Activated naive CD4-positive, alpha-beta T cell treated with anti-CD3 and anti-CD28 coated beads for 36 hours (primary cell): ENCODE measurements at places on chromosomes 11 and 22. TPM values are rescaled to one million over a fixed set of nuclear protein-coding genes. Genes with fewer than 3 reads are reported as not detected.

Gene KRTAP5-9
- total RNA-seq, result not detected

Gene C22orf31
- total RNA-seq, result not detected

Gene WNT7B
- not detected for total RNA-seq

Gene PNPLA5
- not detected for total RNA-seq

Gene BRD1
- 27.0 TPM for total RNA-seq

Gene LMO1
- not detected for total RNA-seq

Gene EIF1AD
- 31.2 TPM for total RNA-seq

Gene CABP4
- 2.3 TPM for total RNA-seq

Gene LARGE2
- total RNA-seq, result 0.48 TPM

Gene MUC5B
- total RNA-seq, result not detected

- no peak overlapping the region for H3K27ac ChIP-seq
- DNase-seq, result no peak
- no peaks in the 10 kb centered on the region for H3K36me3 ChIP-seq
- H3K4me1 ChIP-seq, result peaks cover 48% of the 10 kb centered on the region
- H3K4me3 ChIP-seq, result no peak overlapping the region
Observed at GRCh38 chr11:69300120-69301060, 6.4 kb downstream of the MYEOV start.

- DNase-seq, result no peak
- peaks cover 7% of the 10 kb centered on the region for H3K4me1 ChIP-seq
- H3K4me3 ChIP-seq, result no peak overlapping the region
- H3K27me3 ChIP-seq, result no peaks in the 10 kb centered on the region
Observed at GRCh38 chr11:57819252-57819979, 57.8 kb downstream of the CTNND1 start.

- no peak overlapping the region for H3K27ac ChIP-seq
- H3K4me3 ChIP-seq, result no peak overlapping the region
- peaks cover 9% of the 10 kb centered on the region for H3K27me3 ChIP-seq
- DNase-seq, result no peak
Observed at GRCh38 chr11:96481771-96482170, 92.0 kb downstream of the JRKL start.

- no peak for DNase-seq
- no peaks in the 10 kb centered on the region for H3K36me3 ChIP-seq
- no peak overlapping the region for H3K4me3 ChIP-seq
Observed at GRCh38 chr11:11605821-11606450, 15.9 kb downstream of the GALNT18 start.

DNA sequence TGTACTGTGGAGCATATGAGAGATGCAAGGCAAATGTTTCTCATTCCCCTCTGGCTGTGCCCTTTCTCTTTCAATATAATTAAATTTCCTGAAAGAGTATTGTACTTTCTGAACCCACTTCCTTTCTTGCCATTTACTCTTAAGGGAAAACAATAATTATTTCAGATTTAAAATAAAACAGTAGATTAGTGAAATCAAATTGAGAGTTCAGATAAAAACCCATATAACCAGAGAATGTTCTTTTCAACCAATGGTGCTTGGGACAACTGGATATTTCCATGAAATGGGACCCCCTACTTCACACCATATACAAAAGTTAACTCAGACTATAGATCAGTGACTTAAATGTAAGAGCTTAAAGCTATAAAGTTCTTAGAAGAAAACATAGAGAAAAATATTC lies 26.1 kb upstream of the DLAT start:
- no peak for DNase-seq
- peaks cover 3% of the 10 kb centered on the region for H3K4me1 ChIP-seq
- no peaks in the 10 kb centered on the region for H3K27me3 ChIP-seq
- H3K27ac ChIP-seq, result no peak overlapping the region
- H3K36me3 ChIP-seq, result peaks cover 2% of the 10 kb centered on the region

DNA sequence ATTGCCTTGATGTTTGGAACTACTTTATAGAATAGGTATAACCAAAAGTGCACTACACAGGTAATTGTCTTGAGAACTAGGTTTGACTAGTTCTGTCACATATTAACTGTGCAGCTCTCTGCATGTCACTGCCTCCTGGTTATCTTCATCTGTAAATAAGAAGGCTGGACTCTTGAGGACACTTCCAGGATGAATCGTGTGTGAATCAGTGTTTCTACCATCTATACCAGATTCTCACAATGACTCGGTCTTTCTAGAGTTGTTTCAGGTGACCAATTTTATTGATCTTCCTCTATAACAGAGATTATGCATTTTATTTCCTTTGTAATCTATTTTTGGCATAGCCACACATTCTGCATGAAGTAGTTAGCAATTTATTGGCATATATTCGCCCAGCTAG lies 1181.0 kb upstream of the TENM4 start:
- H3K27ac ChIP-seq, result no peak overlapping the region
- DNase-seq, result no peak
- H3K4me3 ChIP-seq, result no peak overlapping the region
- H3K27me3 ChIP-seq, result no peaks in the 10 kb centered on the region

GRCh38 chr22:31605851-31606585 lies 56.0 kb downstream of the PISD start:
- no peak for DNase-seq
- H3K27me3 ChIP-seq, result no peaks in the 10 kb centered on the region
- peaks cover 14% of the 10 kb centered on the region for H3K36me3 ChIP-seq
- no peak overlapping the region for H3K4me3 ChIP-seq

GRCh38 chr11:100098560-100098959 lies 588.5 kb upstream of the ARHGAP42 start:
- H3K4me1 ChIP-seq, result no peaks in the 10 kb centered on the region
- H3K27ac ChIP-seq, result no peak overlapping the region
- H3K36me3 ChIP-seq, result no peaks in the 10 kb centered on the region
- DNase-seq, result no peak
- H3K4me3 ChIP-seq, result no peak overlapping the region

- no peak for DNase-seq
- peaks cover 4% of the 10 kb centered on the region for H3K36me3 ChIP-seq
- no peak overlapping the region for H3K27ac ChIP-seq
- H3K4me1 ChIP-seq, result no peaks in the 10 kb centered on the region
- no peak overlapping the region for H3K4me3 ChIP-seq
Observed at GRCh38 chr11:124970925-124971324, 16.9 kb downstream of the CCDC15 start.
